ENCODE measurements at places on chromosomes 2 and 18.

- DNase-seq: no peak
Observed at GRCh38 chr2:38181806-38182491, 106.0 kb upstream of the CYP1B1 start.

GRCh38 chr18:21584391-21584790, 16.1 kb downstream of the ESCO1 start:
- no peak for DNase-seq

- no peak for DNase-seq
Observed at GRCh38 chr2:39080152-39080551, 40.7 kb downstream of the SOS1 start.

DNA sequence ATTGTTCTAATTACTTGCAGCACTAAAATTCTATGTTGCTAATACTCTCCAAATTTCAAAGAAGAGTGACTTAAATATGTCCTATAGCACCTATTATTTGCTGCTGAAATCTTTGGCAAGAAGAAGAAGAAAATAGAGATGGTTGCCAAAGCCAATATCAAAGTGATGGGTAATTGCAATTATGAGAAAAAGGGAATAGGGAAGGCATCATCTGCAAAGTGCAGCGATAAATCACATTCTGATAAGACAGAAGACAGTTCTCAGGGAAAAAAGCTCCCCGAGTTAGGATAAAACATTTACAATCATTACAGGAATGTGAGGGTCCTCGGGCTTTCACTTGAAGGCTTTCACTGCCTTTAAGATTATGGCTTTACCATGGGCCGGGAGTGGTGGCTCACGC, 72.1 kb upstream of the RASGRP3 start:
- no peak for DNase-seq

- no peak for DNase-seq
Observed at GRCh38 chr18:63511285-63511684, 30.9 kb upstream of the SERPINB12 start.

DNA sequence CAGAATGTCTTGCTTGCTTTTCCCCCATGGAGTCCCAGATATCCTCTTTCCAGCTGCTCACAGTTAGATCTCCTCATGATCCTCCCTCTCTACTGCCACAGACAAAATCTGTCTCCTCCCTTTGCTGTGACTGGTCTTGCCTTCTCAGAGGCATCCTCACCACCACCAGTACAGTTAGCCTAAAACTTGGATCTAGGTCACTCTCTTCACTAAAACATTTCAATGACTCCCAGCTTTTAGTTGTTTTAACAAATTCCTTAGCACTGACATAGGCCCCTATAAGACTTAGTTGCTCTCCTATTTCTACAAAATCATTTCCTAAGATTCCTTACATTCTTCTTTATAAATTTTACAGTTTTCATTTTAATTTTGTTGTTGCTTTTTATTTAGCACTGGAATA, 734.2 kb upstream of the CHAC2 start:
- no peak for DNase-seq

GRCh38 chr2:111048856-111049768, 71.6 kb upstream of the BCL2L11 start:
- DNase-seq: no peak

DNA sequence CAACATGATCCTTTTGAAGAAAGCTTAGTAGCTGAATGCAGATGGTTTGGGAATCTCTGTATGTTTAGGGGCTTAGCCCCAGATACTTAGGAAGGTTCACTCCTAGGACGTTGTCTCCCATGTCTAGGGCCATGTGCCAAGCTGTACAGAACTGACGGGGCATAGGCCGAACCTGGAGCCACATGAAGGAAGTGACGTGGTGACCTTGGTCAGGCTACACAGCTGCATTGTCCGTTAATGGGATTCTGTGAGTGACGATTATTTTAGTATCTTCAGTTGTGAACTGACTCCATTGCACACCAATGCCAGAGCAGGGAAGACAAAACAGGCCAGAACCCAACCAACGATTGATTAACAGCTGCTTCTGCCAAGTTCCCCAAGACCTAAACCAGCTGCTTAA, 139.3 kb downstream of the TPO start:
- DNase-seq: no peak

GRCh38 chr2:82124629-82125028, 1820.1 kb upstream of the LRRTM1 start:
- DNase-seq: no peak

- DNase-seq: no peak
Observed at GRCh38 chr2:222284466-222284865, 14.3 kb downstream of the PAX3 start.

DNA sequence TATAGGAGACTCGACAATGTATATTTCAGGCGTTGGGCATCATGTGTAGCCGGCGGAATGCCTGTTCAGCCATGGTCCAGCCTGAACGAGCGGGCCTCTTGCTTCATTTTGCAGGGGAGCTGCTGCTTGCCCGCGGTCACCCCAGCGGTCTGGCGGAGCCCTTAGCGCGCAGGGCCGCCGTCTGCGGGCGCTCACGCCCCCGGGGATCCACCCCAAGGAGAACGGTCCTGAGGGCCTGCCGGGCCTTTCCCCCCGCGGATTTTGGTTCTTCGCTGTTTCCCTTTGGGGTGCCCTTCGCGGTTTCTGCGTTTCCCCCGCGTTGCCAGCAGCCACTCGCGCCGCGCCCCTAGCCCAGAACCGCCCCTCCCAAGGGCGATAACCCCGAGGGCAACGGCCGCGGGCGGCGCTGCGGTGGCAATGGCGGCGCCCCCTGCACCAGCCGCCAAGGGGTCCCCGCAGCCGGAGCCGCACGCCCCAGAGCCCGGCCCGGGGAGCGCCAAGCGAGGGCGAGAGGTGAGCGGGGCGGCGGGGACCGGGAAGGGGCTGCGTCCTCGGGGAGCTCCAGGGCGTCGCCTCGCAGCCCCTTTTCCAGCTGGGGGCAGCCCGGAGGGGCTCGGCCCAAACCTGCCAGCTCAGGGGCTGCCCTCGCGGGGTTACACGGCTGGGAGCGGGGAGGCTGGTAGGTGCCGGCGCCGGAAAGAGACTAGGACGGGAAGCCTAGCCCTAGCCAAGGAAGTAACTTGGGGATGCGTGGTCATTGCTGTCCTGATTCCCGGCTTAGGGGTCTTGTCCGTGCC, at the start of gene MFSD2B:
Gene MFSD2B (plus strand): TSS at position 406 of the 797 bp plus-strand sequence. CDS start 12 bp downstream, at position 418.
- DNase-seq: no peak

DNA sequence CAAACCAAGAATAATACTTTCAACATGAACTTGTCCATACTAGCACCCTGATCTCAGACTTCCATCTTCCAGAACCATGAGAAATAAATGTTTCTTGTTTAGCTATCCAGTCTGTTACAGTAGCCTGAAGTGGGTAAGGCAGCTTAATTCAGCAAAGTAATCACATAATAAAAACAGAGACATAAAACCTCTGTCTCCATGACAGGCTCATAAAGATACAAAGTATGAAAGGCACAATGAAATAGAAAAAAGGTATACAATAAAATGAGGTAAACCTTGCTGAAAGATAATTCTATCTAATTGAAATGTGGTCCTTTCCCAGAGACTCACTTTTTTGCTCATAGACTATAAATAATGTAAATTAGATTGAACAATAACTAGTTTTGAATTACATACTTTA, 46.7 kb upstream of the WDR75 start:
- no peak for DNase-seq

DNA sequence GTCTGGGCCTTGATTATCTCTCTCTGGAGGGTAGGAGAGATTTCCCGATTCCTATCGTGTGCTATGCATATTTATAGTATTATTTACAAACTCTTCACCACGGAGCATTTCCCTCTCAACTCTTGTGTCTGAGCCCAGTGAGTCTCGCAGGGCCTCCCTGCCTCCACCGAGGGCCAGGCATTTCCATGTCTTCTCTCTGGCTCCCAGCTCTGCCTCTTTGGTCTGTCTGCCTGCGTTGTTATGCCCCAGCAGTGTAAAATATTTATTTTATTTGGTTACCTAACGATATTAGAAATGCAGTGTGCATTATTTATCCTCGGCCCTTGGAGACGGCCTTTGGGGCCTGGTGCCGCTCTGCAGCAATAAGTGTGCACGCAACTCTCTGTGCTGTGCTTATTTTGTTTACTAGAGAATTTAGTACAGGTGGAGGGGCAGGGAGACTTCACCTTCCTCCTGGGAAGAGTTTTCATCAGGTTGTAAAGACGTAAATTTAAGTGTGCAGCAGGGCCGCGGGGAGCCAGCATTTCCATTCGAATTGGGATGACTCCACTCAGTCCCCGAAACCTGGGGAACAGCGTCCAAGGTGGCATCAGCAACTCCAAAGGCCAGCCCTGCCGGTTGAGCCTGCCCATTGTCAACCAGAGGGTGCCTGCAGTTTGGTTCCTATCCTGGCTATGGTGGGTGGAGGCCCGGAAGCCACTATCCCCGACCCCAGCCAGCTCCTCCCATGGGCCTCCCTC, 100.2 kb downstream of the PTGR3 start:
- DNase-seq: peak; percentile 7

GRCh38 chr2:73172963-73173362, 29.4 kb upstream of the NOTO start:
- peak; percentile 71 for DNase-seq

DNA sequence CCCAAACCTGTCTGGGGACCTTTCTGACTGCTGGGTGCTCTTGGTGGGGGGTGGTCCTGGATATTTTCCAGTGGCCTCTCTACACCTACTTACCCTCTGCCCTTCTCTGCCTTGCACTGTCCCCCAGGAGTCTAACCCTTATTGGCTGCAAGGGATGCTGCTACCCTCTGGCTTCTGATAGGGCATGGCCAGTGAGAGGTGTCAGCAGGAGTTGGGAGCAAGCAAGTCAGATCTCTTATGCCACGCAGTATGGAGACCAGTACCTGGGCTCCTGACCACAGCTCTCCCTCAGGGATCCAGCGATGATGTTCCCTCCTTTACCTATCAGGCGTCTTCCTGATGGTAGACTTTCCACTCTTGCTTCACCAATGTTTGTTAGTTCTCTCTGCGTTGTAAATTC, 373.7 kb downstream of the SOCS6 start:
- DNase-seq: no peak

- DNase-seq: peak; percentile 35
Observed at GRCh38 chr2:45237850-45238542, 228.7 kb upstream of the SIX2 start.

DNA sequence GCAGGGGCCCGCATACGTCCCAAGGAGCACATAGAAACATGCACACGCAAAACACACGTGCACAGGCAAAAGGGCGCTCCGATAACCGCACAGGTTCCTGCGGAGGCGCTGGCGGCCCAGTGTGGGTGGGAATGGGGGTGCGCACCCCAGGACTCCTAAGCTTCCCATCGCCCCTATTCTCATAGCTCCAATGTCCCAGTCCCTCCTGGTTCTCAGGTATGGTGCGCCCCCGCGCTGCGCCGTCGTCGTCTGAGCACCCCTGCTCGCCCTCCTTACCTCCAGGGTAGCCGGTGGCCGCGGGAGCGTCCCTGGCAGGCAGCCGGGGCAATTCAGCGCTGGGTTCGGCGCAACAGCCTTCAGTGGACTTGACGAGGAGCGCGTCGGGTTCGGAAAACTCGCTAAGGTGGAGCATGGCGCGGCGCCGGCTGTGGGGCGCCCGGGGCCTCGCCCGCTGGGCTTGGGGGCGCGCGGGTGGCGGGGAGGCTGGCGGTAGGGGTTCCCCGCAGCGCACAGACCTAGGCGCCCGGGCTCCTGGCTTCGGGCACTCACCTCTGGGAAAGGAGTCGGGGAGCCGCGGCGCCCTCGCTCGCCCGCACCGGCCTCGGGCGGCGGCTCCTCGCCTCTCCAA, 328 bp downstream of the EGR4 start:
- DNase-seq: peak; percentile 37

DNA sequence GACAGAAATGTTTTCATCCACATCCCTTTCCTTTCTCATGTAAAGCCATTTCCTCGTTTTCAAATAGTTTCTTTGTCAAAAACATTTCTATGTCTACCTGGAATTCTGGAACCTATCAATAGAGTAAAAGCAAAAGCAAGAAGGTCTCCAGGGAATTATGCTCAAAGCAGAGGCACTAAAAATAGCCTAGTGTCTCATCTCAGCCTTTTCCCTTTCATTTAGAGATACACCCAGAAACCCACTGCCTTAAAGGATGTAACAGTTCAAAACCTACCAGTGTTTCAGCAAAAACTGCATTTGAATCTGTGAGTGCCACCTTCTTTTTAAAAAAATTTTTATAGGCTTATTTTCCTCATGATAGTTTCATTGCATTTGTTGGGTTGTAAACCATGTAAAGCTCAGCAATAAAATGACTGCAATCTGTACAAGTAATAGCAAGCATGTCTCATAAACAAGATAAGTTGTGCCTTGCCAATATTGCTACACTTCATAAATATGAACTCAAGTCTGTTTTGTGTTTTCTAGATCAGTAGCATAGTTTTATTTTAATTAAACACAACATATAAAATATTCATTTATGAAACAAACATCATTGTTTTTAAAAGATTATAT, 927.3 kb upstream of the ACVR2A start:
- no peak for DNase-seq

GRCh38 chr2:9646196-9647030, 15.6 kb upstream of the YWHAQ start:
- no peak for DNase-seq

DNA sequence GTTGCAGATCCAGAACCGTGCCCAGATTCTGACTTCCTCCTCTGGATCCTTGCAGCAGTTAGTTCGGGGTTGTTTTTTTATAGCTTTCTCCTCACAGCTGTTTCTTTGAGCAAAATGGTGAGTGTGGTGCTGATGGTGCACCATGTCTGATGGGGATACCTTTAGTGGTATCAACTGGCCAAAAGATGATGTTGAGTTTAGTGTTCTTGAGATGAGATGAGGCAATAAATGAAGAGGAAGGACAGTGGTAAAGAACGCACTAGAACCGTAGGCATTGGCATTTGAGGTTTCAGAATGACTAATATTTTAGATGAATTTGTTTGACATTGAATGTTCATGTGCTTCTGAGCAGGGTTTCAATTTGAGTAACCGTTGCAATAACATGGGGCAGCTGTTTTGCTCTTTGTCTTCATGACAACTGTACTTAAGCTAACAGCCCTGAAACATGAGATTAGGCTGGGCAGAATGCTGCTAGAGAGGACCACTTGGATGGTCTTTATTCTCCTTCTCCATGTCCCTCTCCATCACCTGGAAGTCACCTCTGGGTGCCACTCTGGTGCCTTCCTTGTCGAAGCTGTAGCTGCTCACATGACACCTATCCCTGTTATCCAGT, 3.9 kb downstream of the CTLA4 start:
- peak; percentile 50 for DNase-seq

DNA sequence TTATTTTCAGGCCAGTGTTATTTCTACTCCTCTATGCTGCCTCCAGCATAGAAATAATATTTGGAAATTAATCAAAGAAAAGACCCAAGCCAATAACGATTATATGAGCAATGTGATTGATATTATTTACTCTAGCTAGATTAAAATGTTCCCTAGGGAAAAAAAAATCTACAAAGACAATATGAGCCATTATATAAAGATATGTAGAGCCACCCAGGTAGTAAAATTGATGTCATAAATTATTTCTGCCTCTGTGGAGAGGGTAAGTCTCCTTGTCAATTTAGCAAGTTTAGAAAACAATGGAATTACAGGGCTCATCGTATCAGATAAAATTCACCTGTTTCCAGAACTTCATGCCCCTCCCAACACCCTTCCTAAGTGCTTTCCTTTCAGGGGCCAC, 202.9 kb downstream of the RDH14 start:
- DNase-seq: no peak

GRCh38 chr2:112290088-112290487, 14.7 kb downstream of the ZC3H6 start:
- no peak for DNase-seq

All from stimulated activated CD8-positive, alpha-beta memory T cell treated with anti-CD3 and anti-CD28 coated beads, Interleukin-4, amount 100 ng/mL, for 48 hours (primary cell).